ENCODE measurements at places on chromosomes 7 and 10. TPM values are rescaled to one million over a fixed set of nuclear protein-coding genes. Genes with fewer than 3 reads are reported as not detected.

- H3K4me3 ChIP-seq, result no peak overlapping the region
- no peaks in the 10 kb centered on the region for H3K4me1 ChIP-seq
- H3K36me3 ChIP-seq, result no peaks in the 10 kb centered on the region
- no peak overlapping the region for H3K27ac ChIP-seq
Observed at GRCh38 chr10:51935341-51935740, 235.9 kb upstream of the CSTF2T start.

The RBP3 gene
- not detected for total RNA-seq

- H3K4me3 ChIP-seq, result no peak overlapping the region
- DNase-seq, result no peak
- peaks cover 3% of the 10 kb centered on the region for H3K36me3 ChIP-seq
- no peaks in the 10 kb centered on the region for H3K27me3 ChIP-seq
Observed at GRCh38 chr7:121449735-121450240, 53.7 kb upstream of the FAM3C start.

DNA sequence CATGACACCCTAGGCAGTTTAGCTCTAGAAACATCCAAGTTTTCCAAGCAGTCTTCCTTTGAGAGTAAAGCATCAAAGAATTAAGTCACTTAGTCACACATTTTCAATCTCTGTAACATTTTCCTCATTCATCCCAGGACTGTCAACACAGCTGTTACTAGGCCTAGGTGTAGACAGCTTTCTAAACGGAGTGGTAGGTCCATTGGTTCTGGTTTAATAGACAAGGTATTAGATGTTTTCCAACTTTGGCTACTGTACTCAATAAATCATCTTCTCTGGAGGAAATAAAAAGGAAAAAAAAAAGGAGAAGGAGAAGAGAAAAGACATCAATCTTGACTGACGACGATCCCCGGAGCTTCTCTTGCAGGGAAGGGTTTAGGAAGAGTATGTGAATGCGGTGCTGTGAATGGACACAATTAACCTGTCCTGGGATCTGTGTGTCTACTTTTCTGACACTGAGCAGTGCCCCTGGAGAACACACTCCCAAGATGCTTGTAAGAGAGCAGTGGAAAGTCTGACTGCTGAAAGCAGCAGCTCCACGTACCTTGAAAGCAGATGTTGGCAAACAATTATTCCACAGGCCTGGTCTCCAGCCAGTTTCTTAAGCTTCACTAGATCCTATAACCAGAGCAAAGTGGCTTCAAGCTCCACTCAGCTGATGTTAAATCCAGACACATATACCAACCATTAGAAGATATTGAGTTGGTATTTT is 59.1 kb downstream of the CXCL12 start:
- H3K36me3 ChIP-seq, result no peaks in the 10 kb centered on the region
- H3K27me3 ChIP-seq, result no peaks in the 10 kb centered on the region
- H3K4me3 ChIP-seq, result no peak overlapping the region
- no peak for DNase-seq
- H3K4me1 ChIP-seq, result no peaks in the 10 kb centered on the region
- H3K27ac ChIP-seq, result no peak overlapping the region

- no peak overlapping the region for H3K27ac ChIP-seq
- DNase-seq, result no peak
- no peaks in the 10 kb centered on the region for H3K4me1 ChIP-seq
- no peaks in the 10 kb centered on the region for H3K36me3 ChIP-seq
- no peak overlapping the region for H3K4me3 ChIP-seq
Observed at GRCh38 chr10:56662765-56663447, 301.8 kb upstream of the ZWINT start.

GRCh38 chr7:93860261-93860660 is 30.3 kb downstream of the TFPI2 start:
- DNase-seq, result no peak
- no peaks in the 10 kb centered on the region for H3K4me1 ChIP-seq
- no peaks in the 10 kb centered on the region for H3K36me3 ChIP-seq
- no peak overlapping the region for H3K27ac ChIP-seq
- H3K4me3 ChIP-seq, result no peak overlapping the region

The DLX6 gene
- not detected for total RNA-seq
